ENCODE measurements at places on chromosomes 6 and 20. TPM values are rescaled to one million over a fixed set of nuclear protein-coding genes. Genes with fewer than 3 reads are reported as not detected.

Gene TMEM200A
- 0.34 TPM for total RNA-seq

DNA sequence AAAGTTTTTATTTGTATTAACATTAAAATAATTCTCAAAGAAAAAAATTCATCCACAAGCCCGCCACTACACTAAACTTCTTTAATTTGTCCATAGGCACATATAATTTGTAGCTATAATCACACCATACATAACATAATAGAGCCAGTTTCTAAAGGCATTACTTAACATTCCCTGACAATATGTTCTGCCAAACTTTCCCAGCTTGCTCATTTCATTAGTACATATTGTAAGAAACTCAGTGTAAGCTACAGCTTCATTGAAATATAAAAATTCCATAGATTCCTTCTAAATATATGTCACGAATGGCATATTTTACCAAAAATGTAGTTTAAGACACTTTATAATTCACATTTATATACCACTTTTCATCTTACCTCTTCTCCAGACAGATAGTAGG lies 59.3 kb downstream of the MAN1A1 start:
- no peak overlapping the region for H3K27ac ChIP-seq
- H3K36me3 ChIP-seq = peaks cover 18% of the 10 kb centered on the region
- no peak for DNase-seq
- no peak overlapping the region for H3K4me3 ChIP-seq

DNA sequence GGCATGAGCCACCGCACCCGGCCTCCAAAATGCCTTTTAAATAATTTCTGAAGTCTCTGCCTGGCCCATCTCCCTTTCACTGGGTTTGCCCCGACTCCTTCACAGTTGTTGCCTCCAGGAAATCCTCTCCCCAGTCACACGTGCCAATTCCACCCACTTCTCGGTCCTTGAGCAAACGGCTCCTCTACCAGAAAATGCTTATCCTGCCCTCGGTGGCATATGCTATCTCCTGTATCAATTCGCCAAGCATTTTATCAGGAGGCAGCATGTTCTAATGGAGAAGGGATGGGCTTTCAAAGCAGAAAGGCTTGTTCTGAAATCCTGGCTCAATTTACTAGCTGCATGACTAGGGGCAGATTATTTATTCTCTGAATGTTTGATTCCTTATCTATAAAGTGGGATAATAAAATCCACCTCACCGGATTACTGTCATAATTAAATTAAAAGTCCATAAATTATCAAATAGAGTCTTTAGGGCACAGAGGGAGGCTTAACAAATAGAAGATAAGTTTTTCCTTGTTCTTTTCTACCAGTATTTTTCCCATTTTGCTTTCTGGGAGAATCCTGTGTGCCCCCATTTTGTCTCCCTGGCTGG lies 66.3 kb downstream of the PPP1R3G start:
- DNase-seq = no peak
- H3K36me3 ChIP-seq = no peaks in the 10 kb centered on the region
- no peaks in the 10 kb centered on the region for H3K27me3 ChIP-seq
- H3K27ac ChIP-seq = no peak overlapping the region
- H3K4me1 ChIP-seq = no peaks in the 10 kb centered on the region

Gene GFOD1
- total RNA-seq = 2.3 TPM

- H3K27ac ChIP-seq = peak overlapping the region; percentile 88
- peak; percentile 44 for DNase-seq
- peaks cover 26% of the 10 kb centered on the region for H3K4me1 ChIP-seq
- H3K4me3 ChIP-seq = no peak overlapping the region
These were observed 31.0 kb downstream of the SIRPB1 start for GRCh38 chr20:1588533-1589460.

GRCh38 chr20:235891-236290 lies 8.8 kb downstream of the DEFB129 start:
- no peak overlapping the region for H3K27ac ChIP-seq
- no peak overlapping the region for H3K4me3 ChIP-seq
- peaks cover 4% of the 10 kb centered on the region for H3K27me3 ChIP-seq
- H3K4me1 ChIP-seq = peaks cover 22% of the 10 kb centered on the region
- H3K36me3 ChIP-seq = no peaks in the 10 kb centered on the region

DNA sequence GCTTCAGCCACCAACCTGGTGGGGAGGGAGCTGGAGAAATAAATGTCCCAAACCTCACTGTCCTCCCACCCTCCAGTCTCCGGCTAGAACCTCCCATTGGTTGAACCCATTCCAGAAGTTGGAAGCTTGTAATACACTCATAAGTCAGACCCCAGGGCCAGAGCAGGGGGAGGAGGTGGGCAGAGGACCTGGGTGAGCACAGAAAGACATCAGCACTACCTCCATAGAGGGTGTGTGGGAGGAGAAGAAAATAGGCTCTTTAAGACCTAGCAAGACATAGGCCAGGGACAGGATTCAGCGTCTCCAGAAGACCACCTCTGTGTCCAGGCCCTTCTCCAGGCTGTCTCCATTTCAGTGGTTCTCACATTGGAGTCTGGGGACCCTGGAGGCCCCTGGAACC lies 73.3 kb upstream of the TOP1 start:
- H3K4me1 ChIP-seq = no peaks in the 10 kb centered on the region
- no peak for DNase-seq
- no peak overlapping the region for H3K4me3 ChIP-seq
- H3K27me3 ChIP-seq = peaks cover 8% of the 10 kb centered on the region

DNA sequence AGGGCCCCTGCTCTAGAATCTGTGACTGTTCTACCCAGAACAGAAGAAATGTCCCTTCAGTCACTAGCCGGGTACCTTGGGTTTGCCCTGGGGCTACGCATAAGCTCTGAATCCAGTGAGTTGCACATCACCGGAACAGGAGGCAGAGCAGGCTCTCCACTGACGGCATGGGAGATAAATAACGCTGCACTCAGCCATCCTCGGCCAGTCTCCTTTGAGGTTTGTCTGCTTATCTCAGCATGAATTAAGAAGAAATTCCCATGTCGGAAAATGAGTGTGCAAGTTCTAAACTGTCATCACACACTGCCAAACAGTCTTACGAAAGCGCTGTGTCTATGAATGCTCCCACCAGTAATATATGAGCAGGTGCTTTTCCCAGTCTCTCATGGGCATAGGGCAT lies 90.8 kb downstream of the FAM50B start:
- no peak overlapping the region for H3K4me3 ChIP-seq
- no peak overlapping the region for H3K27ac ChIP-seq

DNA sequence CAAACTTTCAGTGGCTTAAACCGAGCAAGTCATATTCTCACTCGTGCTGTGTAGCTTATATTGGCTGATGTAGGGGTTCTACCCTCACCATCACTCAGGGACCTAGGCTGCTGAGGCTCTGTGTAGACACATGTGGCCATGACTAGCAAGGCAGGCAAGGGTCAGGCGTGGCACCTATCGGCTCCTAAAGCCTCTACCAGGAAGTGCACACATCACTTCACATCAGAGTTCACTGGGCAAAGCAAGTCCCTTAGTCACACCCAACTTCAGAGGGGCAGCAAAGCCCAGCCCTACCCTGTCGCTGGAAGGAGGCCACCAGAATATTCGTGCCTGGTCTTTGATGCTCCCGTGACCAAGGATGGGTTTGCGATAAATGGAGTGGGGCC lies 42.9 kb downstream of the PPP1R14C start:
- H3K27me3 ChIP-seq = peaks cover 6% of the 10 kb centered on the region
- H3K4me3 ChIP-seq = no peak overlapping the region
- DNase-seq = no peak
- no peaks in the 10 kb centered on the region for H3K4me1 ChIP-seq
- H3K36me3 ChIP-seq = no peaks in the 10 kb centered on the region
- H3K27ac ChIP-seq = no peak overlapping the region

Gene SLC2A10
- total RNA-seq = not detected

- no peaks in the 10 kb centered on the region for H3K4me1 ChIP-seq
- no peak for DNase-seq
- H3K4me3 ChIP-seq = no peak overlapping the region
- H3K36me3 ChIP-seq = no peaks in the 10 kb centered on the region
- H3K27ac ChIP-seq = no peak overlapping the region
These were observed 31.2 kb upstream of the APCDD1L start for GRCh38 chr20:58546416-58546711.

Gene CD109
- total RNA-seq = 9.1 TPM

Gene RNF39
- not detected for total RNA-seq

Measured in activated CD4-positive, alpha-beta memory T cell treated with anti-CD3 and anti-CD28 coated beads for 36 hours (primary cell).